ENCODE measurements at places on chromosomes 13 and 19.

GRCh38 chr19:41175801-41176777 is 16.9 kb upstream of the CYP2S1 start:
- DNase-seq, result peak; percentile 74

DNA sequence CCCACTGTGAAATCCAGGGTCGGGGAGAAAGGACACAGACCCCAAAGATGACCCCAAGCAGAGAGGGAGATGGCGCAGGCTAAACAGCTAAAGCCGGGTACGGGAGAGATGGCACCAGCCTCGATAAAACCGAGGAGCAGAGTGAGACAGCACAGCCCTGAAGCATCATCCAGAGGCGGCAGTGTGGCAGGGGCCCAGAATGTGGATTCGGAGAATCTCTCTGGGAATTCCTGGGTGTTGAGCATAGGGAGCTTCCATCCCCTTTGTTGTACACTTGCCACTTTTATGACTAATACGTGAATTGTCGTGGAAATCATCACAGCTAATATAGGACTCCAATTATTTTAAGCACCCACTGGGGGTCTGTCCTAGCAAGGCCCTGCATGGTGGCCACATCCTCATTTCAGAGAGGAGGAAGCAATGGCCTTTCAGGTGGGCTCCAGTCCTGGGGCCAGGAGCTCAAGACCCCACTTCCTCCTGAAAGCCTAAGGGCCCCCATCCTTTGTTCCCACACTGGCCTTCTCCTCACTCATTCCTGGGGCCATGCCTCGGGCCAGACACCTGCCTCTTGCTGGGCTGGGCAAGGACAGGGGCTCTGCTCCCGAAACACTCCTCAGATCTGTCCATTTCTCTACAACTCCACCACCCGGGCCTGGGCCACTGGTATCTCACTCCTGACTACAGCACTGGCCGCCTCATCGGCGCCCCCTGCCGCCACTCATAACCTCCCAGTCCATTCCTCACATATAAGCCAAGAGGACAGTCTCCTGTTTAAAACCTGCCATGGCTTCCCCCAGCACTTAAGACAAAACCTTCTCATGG is 29.3 kb upstream of the ATP1A3 start:
- no peak for DNase-seq

- no peak for DNase-seq
Measured at GRCh38 chr13:53398051-53398450, 369.4 kb downstream of the OLFM4 start.

- DNase-seq, result peak; percentile 15
Measured at GRCh38 chr19:14528419-14529253, 758 bp upstream of the TECR start.

DNA sequence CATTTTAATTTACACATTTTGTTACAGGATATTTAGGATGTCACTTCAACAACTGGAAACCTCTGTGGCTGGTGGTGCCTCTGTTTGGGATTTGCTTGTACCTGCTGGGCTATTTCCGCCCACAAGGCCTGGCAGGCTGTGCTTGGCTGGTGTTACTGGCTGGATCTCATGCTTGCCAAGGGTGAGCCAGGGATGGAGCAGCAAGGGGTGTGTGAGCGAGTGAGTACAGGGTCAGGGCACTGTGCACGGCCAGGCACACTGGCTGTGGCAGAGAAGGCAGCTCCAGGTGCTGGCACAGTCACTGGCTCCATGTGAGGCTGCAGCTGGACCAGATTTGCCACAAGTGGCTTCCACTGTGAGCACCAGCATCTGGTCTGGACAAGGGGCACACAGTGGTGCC is 1254.8 kb downstream of the SLITRK5 start:
- DNase-seq, result no peak

All from inflammatory macrophage treated with lipopolysaccharide for 1 hour (primary cell).